Activated CD4-positive, alpha-beta memory T cell treated with anti-CD3 and anti-CD28 coated beads for 36 hours (primary cell): ENCODE measurements at places on chromosomes 7 and 10. TPM values are rescaled to one million over a fixed set of nuclear protein-coding genes. Genes with fewer than 3 reads are reported as not detected.
A peak's percentile ranks its signal among the peaks of the same experiment; 100 is the strongest.

CISD1 gene
- 44.0 TPM for total RNA-seq

DNA sequence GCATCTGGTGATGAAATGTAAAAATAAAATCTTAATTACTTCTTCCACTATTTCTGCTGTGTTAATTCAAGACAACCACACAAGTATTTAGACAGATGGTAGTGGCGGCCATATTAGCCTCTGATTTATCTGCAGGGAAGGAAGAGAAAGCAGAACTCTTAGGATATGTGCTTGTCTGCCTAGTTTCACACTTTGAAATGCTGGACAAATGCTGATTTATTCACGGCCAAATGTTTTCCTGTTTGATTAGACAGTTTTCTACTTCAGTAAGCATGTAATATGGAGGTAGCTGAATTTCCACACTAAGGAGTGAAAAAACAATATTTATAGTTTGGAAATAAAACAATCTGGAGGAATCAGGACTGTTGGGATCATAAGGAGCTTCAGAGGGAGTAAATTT lies 158.1 kb downstream of the AGMO start:
- no peak overlapping the region for H3K27ac ChIP-seq
- H3K27me3 ChIP-seq, result no peaks in the 10 kb centered on the region
- no peaks in the 10 kb centered on the region for H3K36me3 ChIP-seq

GRCh38 chr7:27774717-27775328 lies 34.9 kb downstream of the TAX1BP1 start:
- peaks cover 23% of the 10 kb centered on the region for H3K4me1 ChIP-seq
- DNase-seq, result no peak
- H3K36me3 ChIP-seq, result peaks cover 17% of the 10 kb centered on the region
- H3K27me3 ChIP-seq, result no peaks in the 10 kb centered on the region

- no peaks in the 10 kb centered on the region for H3K27me3 ChIP-seq
- H3K36me3 ChIP-seq, result no peaks in the 10 kb centered on the region
- no peak for DNase-seq
- no peaks in the 10 kb centered on the region for H3K4me1 ChIP-seq
- no peak overlapping the region for H3K27ac ChIP-seq
Observed at GRCh38 chr7:110760341-110760740, 330.6 kb upstream of the LRRN3 start.

- peaks cover 22% of the 10 kb centered on the region for H3K4me1 ChIP-seq
- peak overlapping the region; percentile 70 for H3K27ac ChIP-seq
- no peaks in the 10 kb centered on the region for H3K27me3 ChIP-seq
Observed at GRCh38 chr10:6423413-6424170, 156.5 kb downstream of the PRKCQ start.

- H3K27me3 ChIP-seq, result no peaks in the 10 kb centered on the region
- DNase-seq, result no peak
- H3K27ac ChIP-seq, result no peak overlapping the region
- H3K4me3 ChIP-seq, result no peak overlapping the region
- H3K4me1 ChIP-seq, result no peaks in the 10 kb centered on the region
Observed at GRCh38 chr7:117227091-117227490, 95.8 kb downstream of the WNT2 start.

OR6V1 gene
- total RNA-seq, result not detected

DNA sequence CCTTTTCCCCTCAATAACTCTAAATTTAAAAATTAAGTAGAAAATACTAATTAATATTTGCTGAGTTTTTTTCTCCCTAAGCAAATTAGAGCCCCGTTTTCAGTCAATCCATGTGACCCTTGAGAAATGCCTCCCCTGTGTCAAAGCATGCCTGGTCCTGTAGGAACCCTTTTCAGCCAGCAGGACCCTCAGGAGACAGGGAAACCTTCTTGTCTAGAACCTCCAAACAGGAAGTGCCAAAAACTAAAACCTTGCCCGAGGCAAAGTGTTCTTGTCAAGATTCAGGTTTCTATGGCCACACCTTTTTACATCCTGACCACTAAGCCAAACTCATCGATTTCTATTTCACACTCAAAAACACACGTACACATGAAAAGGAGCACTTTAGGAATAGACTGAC lies 60.1 kb upstream of the NFE2L3 start:
- H3K4me1 ChIP-seq, result peaks cover 21% of the 10 kb centered on the region
- no peak overlapping the region for H3K27ac ChIP-seq
- no peak for DNase-seq
- no peaks in the 10 kb centered on the region for H3K36me3 ChIP-seq

GRCh38 chr7:12801107-12801506 lies 113.7 kb downstream of the ARL4A start:
- no peak overlapping the region for H3K27ac ChIP-seq
- peaks cover 4% of the 10 kb centered on the region for H3K4me1 ChIP-seq
- H3K4me3 ChIP-seq, result no peak overlapping the region

GRCh38 chr10:45432700-45433472 lies 58.9 kb downstream of the ALOX5 start:
- no peak overlapping the region for H3K4me3 ChIP-seq
- H3K4me1 ChIP-seq, result peaks cover 18% of the 10 kb centered on the region
- no peak for DNase-seq
- no peak overlapping the region for H3K27ac ChIP-seq
- H3K36me3 ChIP-seq, result no peaks in the 10 kb centered on the region

GRCh38 chr7:117731455-117731854 lies 141.8 kb downstream of the CTTNBP2 start:
- peaks cover 5% of the 10 kb centered on the region for H3K27me3 ChIP-seq
- peak; percentile 40 for DNase-seq
- no peaks in the 10 kb centered on the region for H3K36me3 ChIP-seq
- no peaks in the 10 kb centered on the region for H3K4me1 ChIP-seq
- H3K27ac ChIP-seq, result no peak overlapping the region
- H3K4me3 ChIP-seq, result no peak overlapping the region

- no peaks in the 10 kb centered on the region for H3K4me1 ChIP-seq
- no peaks in the 10 kb centered on the region for H3K36me3 ChIP-seq
- no peak for DNase-seq
- no peak overlapping the region for H3K4me3 ChIP-seq
Observed at GRCh38 chr10:60406182-60406581, 16.5 kb upstream of the ANK3 start.

NXPH1 gene
- total RNA-seq, result not detected

DNA sequence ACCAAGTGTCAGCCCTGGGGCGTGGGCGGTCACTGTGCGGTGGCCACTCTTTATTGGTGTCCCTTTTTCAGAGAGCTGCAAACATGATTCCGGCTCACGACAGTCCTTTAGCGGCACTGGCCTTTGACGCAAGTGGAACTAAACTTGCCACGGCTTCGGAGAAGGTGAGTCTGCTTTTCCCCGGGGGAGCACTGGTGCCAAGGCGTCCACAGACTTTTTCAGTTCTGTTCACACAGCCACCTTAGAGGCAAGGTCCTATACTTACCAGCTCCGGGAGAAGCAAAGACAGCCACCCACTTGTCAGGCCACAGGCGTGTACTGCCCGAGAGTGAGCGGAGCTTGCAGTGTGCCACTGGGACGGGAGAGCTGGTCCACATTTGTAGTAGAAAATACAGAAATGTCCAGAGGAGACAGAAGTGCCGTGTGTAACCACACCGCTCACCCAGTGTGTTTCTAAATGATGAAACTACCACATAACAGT lies 27.9 kb downstream of the WIPI2 start:
- no peak overlapping the region for H3K4me3 ChIP-seq
- H3K4me1 ChIP-seq, result no peaks in the 10 kb centered on the region
- DNase-seq, result no peak
- H3K27me3 ChIP-seq, result no peaks in the 10 kb centered on the region
- no peak overlapping the region for H3K27ac ChIP-seq
- peaks cover 33% of the 10 kb centered on the region for H3K36me3 ChIP-seq

DNA sequence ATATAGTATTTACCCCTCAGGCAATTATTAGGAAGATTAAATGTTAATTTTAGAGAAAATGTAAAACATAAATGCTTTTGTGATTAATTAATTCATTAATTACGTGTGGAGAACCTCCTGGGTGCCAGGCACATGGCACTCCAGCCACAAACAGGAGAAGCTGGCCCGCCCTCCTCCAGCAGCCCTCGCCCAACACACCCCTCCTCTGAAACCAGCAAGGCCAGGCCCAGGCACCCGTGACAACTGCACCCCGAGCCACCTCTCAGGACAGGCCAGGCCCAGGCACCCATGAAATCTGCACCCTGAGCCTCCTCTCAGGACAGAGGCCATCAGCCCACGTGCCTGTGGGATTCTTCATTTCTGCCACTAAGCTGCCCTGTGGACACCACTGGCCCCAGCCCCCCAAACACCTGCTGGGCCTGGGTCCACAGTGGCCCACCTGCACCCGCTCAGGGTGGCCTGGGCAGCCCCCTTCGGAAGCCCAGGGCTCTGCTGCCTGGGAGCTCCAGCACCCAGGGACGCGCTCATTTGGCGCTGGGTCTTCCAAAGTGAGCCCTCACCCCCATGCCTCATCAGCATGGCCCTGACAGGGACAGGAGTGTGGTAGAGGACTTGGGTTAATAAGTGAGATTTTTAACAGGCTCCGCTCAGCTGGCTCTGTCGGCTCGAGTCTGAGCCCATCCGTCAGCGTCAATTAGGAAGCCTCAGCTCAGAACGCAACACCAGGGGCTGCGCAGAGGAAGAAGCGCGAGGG lies 482.1 kb downstream of the DNAJB6 start:
- no peak overlapping the region for H3K27ac ChIP-seq
- no peak for DNase-seq
- H3K36me3 ChIP-seq, result no peaks in the 10 kb centered on the region
- no peaks in the 10 kb centered on the region for H3K27me3 ChIP-seq

DNA sequence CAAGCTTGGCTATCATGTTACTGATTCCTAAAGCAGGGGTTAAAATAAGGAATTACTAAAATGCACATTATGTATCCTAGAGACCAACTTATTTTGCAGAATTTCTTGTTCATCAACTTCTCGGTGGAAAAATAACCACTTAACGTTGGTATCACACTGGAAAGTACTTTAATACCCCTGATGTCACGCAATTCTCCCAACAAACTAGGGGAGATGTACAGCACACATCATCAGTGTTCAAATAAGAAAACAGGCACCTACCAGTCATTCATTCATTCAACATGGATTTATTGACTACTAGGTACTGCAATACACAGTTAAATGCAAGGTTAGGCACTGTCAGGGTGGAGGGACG lies 648 bp downstream of the HUS1 start:
- no peaks in the 10 kb centered on the region for H3K27me3 ChIP-seq
- H3K36me3 ChIP-seq, result peaks cover 35% of the 10 kb centered on the region
- DNase-seq, result no peak
- peak overlapping the region; percentile 84 for H3K4me3 ChIP-seq
- peak overlapping the region; percentile 91 for H3K27ac ChIP-seq
- H3K4me1 ChIP-seq, result peaks cover 30% of the 10 kb centered on the region

DNA sequence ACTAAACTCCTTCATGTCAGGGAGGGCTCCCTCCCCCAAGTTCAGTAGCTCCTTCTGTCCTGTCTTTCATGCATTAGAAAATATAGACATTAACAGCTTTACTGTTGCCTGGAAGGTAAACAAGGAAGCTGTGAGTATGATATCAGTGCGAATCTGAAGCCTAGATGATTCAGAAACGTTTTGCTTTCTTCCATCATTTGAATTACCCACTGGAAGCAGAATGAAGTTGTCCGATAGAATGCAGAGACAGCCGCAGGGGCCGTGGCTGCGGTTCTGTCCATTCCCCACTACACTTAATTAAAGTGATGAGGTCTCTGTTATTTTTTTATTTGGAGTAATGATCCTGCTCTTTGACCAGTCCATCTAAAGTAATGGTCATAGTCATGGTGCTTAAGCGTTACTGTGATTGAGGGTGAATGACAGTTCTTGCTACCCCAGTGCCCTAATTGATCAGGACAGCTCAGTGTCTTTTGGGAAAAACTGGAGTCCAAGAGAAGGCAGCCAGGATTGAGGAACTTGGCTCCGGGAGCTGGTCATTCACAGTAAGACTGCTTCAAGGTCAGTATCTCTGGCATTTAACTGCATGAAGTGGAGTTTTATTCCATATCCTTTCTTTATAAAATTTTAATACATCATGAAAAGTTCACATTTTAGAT lies 69.9 kb downstream of the PTPRE start:
- no peak overlapping the region for H3K27ac ChIP-seq
- H3K4me3 ChIP-seq, result no peak overlapping the region
- DNase-seq, result no peak
- peaks cover 28% of the 10 kb centered on the region for H3K27me3 ChIP-seq
